HS-27A (cell line): ENCODE measurements at places on chromosomes 4 and X.

GRCh38 chr4:176778491-176778890 lies 14.2 kb downstream of the VEGFC start:
- no peak for DNase-seq

DNA sequence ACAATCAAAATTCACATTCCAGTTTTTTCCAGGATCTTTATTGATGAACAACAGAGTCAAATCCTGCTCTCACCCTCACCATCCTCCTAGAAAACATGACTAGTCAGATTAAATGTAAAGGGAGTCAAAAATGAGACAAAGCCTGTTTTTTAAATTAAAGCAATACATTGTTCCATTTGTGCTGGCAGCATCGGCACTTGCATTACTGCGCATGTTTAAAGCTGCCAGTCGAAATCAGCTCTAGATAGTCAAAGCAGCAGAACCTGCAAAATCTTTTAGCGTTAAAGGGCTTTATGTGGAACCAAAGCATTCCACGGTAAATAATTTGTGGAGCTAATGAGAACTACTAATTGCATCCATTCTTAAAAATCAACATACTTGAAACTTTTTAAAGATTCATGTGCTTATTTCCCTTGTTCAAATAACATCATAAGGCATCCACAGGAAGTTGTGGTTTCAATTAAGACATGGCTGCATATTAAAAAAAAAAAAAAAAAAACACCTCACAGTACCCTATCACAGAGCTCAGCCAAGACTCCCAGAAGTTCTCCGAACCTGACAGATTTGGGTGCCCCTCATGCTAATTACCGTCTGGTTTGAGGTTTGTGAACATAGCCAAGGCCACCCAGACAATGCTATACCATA lies 82.2 kb downstream of the SH3KBP1 start:
- DNase-seq = no peak

- DNase-seq = no peak
These were observed 48.0 kb downstream of the MAGEA9 start for GRCh38 chrX:149829751-149830191.

- no peak for DNase-seq
These were observed 31.4 kb downstream of the PPP1R2C start for GRCh38 chrX:42746606-42747005.

- DNase-seq = no peak
These were observed 40.3 kb downstream of the ZCCHC13 start for GRCh38 chrX:74344280-74344622.

GRCh38 chr4:177671387-177671786 lies 229.2 kb upstream of the AGA start:
- no peak for DNase-seq
